Stimulated activated CD8-positive, alpha-beta memory T cell treated with anti-CD3 and anti-CD28 coated beads, Interleukin-4, amount 100 ng/mL, for 1 hour (primary cell): ENCODE measurements at places on chromosomes 11 and 22.

GRCh38 chr11:33157103-33158027 is 3.9 kb downstream of the CSTF3 start:
- DNase-seq: no peak

- DNase-seq: no peak
These were observed 181.1 kb downstream of the HIPK3 start for GRCh38 chr11:33438301-33438700.

GRCh38 chr22:19220867-19221266 is 42.3 kb upstream of the SLC25A1 start:
- no peak for DNase-seq

DNA sequence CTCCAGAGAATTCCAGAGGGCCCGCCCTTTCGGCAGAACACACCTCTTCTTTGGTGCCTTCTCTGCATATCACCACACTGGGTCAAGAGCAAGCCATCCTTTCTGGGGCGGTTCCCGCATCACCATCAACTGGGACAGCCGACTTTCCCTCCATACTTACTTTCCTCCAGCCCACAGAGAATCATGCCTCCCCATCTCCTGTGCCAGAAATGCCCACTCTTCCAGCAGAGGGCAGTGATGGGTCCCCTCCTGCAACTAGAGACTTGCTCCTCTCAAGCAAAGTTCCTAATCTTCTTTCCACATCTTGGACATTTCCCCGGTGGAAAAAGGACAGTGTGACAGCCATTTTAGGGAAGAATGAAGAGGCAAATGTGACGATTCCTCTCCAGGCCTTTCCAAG is 157.7 kb downstream of the C11orf91 start:
- no peak for DNase-seq

DNA sequence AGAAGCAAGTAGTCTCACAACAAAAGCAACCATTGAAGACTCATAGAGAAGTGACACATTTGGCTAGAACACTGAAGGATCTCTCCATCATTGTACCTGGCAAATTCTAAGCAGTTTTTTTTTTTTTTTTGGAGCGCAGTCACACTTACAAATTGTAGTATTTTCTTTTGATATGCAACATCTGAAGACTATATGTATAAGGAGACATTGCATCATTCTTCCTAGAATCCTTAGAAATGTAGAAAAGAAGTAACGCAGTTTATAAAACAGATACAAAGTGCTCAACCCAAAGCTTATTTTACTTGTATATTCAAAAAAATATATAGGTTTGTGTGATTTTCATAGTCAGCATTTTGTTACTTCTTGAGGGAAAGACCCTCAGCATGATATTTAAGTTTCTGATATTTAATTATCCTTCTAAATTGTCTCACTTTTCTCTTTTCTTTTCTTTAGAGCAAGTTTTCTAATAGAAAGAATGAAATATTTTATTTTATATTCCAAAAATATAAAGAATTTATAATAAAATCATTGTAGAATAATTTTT is 20.0 kb downstream of the KDM4D start:
- DNase-seq: no peak

DNA sequence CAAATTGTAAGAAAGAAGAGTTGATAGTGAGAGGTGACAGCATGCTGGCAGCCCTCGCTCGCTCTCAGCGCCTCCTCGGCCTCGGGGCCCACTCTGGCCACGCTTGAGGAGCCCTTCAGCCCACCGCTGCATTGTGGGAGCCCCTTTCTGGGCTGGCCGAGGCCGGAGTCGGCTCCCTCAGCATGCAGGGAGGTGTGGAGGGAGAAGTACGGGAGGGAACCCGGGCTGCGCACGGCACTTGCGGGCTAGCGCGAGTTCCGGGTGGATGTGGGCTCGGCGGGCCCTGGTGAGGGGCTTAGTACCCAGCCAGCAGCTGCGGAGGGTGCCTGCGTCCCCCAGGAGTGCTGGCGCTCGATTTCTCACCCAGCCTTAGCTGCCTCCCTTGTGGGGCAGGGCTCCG is 539.7 kb upstream of the CCDC179 start:
- DNase-seq: no peak
